H7 (cell line): ENCODE measurements at places on chromosomes 1 and 21. TPM values are rescaled to one million over a fixed set of nuclear protein-coding genes. Genes with fewer than 3 reads are reported as not detected.

DNA sequence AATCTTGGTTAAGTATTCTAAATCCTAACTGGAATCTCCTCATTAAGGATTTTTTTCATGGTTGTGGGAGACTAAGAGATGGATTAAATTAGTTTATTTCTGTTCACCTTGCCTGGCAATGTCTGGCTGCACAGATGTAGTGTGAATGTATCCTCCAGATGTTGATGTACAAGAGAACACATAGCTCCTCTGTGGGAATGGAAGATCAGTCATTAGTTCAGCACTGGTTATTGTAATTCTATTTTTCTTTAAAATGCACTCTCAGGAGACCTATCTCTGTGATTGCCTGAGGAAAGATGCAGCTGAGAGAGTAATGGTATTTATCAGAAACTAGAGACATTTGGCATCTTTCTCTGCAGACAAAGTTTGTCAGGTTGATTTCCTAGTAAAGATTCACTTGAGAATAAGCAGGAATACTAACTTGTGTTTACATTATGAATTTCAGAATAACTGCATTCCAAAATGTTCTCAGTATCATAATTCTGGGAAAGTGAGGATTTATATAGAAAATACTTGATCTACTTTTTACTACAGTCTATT is 178.6 kb downstream of the GIPC2 start:
- DNase-seq = no peak

DNA sequence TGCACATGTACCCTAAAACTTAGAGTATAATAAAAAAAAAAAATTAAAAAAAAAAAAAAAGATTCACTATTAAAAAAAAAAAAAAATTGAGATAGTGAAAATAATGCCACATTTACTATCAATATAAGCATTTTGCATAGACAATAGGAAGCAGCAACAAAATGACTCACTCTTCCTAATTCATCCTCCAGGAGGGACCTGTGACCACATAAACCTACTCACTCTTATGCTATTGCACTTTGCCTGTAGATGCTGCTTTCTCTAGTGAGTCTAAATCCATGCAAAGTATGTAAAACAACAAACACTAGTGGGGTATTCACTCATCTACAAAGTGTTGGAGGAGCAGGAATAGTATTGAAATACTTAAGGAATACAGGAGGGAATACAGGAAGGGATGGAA is 2.9 kb downstream of the OR10J5 start:
- no peak for DNase-seq

- DNase-seq = no peak
These were observed 2.9 kb upstream of the SHCBP1L start for GRCh38 chr1:182955596-182956588.

The PLA2G5 gene
- 0.69 and 0.92 TPM in 2 replicates for total RNA-seq

The OR14K1 gene
- not detected in 2 replicates for total RNA-seq
